ENCODE measurements at places on chromosomes 16 and 17. TPM values are rescaled to one million over a fixed set of nuclear protein-coding genes. Genes with fewer than 3 reads are reported as not detected.

GRCh38 chr17:64171041-64171440, 41.1 kb upstream of the ERN1 start:
- no peak overlapping the region for H3K4me3 ChIP-seq
- H3K27me3 ChIP-seq, result no peaks in the 10 kb centered on the region
- H3K27ac ChIP-seq, result peak overlapping the region; percentile 50
- DNase-seq, result peak; percentile 59
- H3K36me3 ChIP-seq, result peaks cover 85% of the 10 kb centered on the region

DNA sequence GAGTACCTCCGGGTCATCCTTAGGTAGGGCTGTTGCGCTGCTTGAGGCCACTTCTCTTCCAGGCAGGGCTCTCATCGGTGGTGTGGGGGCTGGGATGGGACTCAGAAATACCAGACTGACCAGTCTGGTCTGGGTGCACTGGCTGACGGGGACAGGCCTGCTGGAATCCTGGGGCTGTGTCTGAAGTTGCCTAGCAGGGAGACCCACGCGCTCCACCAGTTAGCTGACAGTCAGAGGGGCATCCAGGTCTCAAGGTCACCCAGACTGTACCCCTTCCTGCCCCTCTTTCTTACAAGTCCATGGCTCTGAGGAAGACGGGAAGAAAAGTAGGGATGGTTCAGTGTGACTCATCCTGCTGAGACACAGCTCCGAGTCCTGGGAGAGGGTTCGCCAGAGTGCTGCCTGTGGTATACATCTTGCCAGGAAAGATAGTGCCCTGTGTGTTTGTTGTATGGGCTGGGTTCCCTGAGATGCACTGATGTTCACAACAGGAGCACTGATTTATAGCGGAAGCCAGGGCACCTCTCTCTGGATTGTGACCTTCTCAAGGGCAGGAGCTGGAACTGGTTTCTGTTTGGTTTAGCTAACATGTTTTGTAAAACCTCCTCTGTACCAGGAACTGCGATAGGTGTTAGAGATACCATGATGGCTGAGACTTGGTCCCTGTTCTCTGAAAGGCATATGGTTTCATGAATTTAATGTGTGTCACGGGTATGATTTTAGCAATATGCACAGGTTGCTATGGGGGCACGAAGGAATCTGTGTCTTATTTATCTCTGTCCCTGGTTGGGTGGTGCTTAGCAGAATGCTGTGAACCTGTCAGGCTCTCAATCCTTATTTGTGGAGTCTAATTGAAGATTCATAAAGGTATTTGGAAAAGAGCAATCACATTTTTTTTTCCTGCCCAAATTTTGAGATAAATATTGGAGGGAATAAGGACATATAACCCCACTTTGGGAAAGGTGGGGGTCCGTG, 97.5 kb downstream of the OR1D5 start:
- peaks cover 12% of the 10 kb centered on the region for H3K4me1 ChIP-seq
- no peaks in the 10 kb centered on the region for H3K27me3 ChIP-seq
- H3K4me3 ChIP-seq, result no peak overlapping the region
- peak overlapping the region; percentile 13 for H3K27ac ChIP-seq
- DNase-seq, result peak; percentile 62
- H3K36me3 ChIP-seq, result peaks cover 16% of the 10 kb centered on the region

- no peak overlapping the region for H3K4me3 ChIP-seq
- no peaks in the 10 kb centered on the region for H3K27me3 ChIP-seq
- DNase-seq, result no peak
- no peaks in the 10 kb centered on the region for H3K36me3 ChIP-seq
- H3K4me1 ChIP-seq, result no peaks in the 10 kb centered on the region
- no peak overlapping the region for H3K27ac ChIP-seq
Observed at GRCh38 chr16:55379371-55379770, 55.4 kb downstream of the IRX6 start.

DNA sequence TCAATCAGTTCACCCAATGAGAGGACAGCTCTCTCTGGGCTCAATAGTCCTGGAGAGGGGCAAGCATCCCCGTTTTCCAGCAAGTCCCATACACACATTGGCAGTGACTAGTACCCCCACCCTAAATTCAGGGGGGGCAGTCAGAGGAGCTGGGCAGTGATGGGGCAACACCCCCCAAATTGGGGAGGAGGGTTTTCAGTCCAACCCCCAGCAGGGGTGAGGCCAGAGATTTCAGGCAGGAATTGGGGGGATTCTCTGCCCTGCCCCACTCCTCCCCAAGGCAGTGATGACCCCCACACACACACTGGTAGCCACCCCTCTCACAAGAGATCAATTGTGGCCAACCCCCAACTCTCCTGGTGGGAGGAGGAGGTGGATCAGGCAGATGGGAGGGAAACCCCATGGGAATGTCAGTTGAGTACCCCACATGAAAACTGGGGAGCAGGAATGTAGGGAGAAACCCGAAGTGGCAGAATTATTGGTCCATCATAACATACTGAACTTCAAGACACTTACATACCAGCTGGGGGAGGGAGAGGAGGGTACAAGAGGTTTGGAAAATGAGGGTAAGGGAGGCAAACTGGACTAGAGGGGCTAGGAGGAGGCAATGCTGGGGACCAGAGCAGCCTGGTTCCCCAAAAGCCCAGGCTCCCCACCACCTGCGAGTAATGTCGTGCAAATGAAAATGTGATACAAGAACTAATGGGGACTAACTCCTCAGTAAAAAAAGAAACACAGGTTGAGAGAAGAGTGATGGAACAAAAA, 3.1 kb downstream of the VAMP2 start:
- no peak overlapping the region for H3K27ac ChIP-seq
- H3K36me3 ChIP-seq, result peaks cover 31% of the 10 kb centered on the region
- H3K27me3 ChIP-seq, result no peaks in the 10 kb centered on the region
- DNase-seq, result no peak
- H3K4me1 ChIP-seq, result peaks cover 35% of the 10 kb centered on the region

GRCh38 chr17:9170336-9170735, 149.0 kb downstream of the NTN1 start:
- no peaks in the 10 kb centered on the region for H3K27me3 ChIP-seq
- no peak overlapping the region for H3K4me3 ChIP-seq
- H3K36me3 ChIP-seq, result no peaks in the 10 kb centered on the region
- no peaks in the 10 kb centered on the region for H3K4me1 ChIP-seq

DNA sequence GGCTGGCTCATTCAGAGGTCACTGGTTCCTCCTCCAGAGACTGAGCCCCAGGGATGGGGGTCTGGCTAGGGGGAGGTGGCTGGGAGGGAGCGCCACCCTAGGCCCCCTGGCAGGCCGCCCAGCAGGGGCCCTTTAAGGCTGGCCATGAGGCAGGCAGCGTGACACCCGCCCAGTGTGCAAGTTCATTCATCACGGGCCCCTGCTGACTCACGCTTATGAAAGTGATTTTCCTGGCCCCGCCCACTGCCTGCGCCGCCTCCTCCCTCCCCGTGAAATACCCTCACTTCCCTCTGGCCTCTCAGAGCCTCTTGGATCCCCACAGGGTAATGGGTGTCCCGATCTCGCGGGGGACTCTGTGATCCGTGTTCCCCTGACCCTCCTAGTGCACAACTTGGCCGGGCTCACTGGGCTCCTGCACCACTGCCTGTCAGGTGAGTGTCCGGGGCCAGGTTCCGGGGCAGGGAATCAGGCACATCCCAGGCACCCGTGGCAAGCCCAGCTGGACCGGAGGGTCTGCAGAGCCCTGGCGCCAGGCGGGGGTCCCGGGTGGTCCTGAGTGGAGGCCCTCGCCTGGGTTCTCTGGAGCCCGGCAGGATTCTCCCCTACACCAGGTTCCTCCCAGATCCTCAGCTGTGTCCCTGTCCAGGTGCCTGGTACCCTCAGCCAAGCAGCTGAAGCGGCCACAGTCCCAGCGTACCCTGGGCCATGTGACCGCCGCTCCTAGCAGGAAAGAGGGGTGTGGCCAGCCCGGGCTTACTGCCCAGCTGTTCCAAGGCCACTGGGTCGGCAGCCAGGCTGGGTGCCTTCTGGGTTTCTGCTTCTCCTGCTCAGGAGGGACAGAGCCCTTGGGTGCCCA, at the start of gene OSGIN1:
OSGIN1 (plus strand) TSS at position 301 of the 856 bp plus-strand sequence. CDS start 4,432 bp downstream, outside the sequence.
- H3K4me3 ChIP-seq, result peak within 1 kb of the TSS; percentile 77
- peak; percentile 97 for DNase-seq
- peak within 1 kb of the TSS; percentile 70 for H3K27ac ChIP-seq
- no peaks in the 10 kb centered on the region for H3K27me3 ChIP-seq
- H3K36me3 ChIP-seq, result no peaks in the 10 kb centered on the region

DNA sequence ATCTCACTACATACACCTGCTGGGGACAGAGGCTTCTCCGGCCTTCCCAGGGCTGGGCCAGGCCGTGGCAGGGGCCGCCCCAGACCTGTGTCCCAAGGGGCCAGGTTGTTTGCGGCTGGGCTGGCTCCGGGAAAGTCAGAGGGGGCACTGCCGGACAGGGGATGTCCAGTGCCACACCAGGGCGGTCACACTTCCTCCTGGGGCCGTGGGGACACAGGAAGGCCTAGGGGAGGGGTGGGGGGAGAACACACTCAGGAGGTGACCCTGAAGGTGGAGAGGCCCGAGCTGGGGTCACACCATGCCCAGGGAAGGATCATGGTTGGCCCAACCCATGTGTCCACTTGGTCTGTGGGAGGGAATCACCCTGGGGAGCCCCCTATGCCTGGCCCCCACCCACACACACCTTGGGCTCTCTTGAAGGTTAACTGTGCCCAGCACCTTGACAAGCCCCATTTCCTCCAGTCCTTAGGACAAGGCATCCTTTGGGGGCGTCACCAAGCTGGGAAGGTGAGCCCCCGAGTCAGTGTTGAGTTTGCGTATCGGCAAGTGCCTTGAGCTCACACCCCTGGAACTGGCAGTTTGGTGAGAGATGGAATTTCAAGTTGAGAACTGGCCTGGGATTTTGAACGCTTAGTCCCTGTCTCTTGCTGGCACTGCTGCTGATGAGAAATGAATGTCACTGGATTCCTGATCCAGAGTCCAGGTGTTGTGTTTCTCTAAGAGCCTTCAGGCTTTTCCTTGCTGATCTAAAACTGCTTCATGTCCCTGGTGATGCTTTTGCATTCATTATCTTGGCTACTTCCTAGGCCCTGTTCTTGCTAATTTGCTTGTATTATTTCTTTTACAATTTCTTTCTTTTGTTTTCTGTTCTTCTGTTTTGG, 7.7 kb upstream of the ACTG1 start:
- no peaks in the 10 kb centered on the region for H3K4me1 ChIP-seq
- peak overlapping the region; percentile 49 for H3K4me3 ChIP-seq
- no peaks in the 10 kb centered on the region for H3K27me3 ChIP-seq
- DNase-seq, result no peak

- DNase-seq, result no peak
- no peak overlapping the region for H3K4me3 ChIP-seq
- H3K27ac ChIP-seq, result peak overlapping the region; percentile 63
- no peaks in the 10 kb centered on the region for H3K36me3 ChIP-seq
- peaks cover 22% of the 10 kb centered on the region for H3K4me1 ChIP-seq
- H3K27me3 ChIP-seq, result no peaks in the 10 kb centered on the region
Observed at GRCh38 chr17:29131814-29132682, 48.1 kb downstream of the MYO18A start.

The MRPL12 gene
- total RNA-seq, result 82.6 TPM

The TMEM100 gene
- 1.1 TPM for total RNA-seq

The CYGB gene
- not detected for total RNA-seq

The SNAI3 gene
- not detected for total RNA-seq

The SLFN5 gene
- 205 TPM for total RNA-seq

The SKAP1 gene
- not detected for total RNA-seq

Data from MCF 10A (cell line).